Left renal pelvis (tissue), 4 donors: ENCODE measurements at places on chromosomes 2 and 18. TPM values are rescaled to one million over a fixed set of nuclear protein-coding genes. Genes with fewer than 3 reads are reported as not detected.

CENPA gene
- 15.8 TPM for polyA plus RNA-seq

IMPA2 gene
- polyA plus RNA-seq, result 105 TPM

C2orf66 gene
- 0.39 TPM for polyA plus RNA-seq

CCDC74B gene
- polyA plus RNA-seq, result 5.2 TPM

NBAS gene
- 62.0 TPM for polyA plus RNA-seq

ATP6V1C2 gene
- 6.3 TPM for polyA plus RNA-seq

CNOT9 gene
- 62.8 TPM for polyA plus RNA-seq

SP5 gene
- polyA plus RNA-seq, result not detected

PSMD1 gene
- polyA plus RNA-seq, result 101 TPM

HRH4 gene
- 0.06 TPM for polyA plus RNA-seq

RFX8 gene
- polyA plus RNA-seq, result 1.5 TPM

MYO5B gene
- polyA plus RNA-seq, result 30.2 TPM

TSGA10 gene
- 4.6 TPM for polyA plus RNA-seq

CSRNP3 gene
- 9.4 TPM for polyA plus RNA-seq

SERPINB12 gene
- polyA plus RNA-seq, result not detected

RESP18 gene
- polyA plus RNA-seq, result not detected

SP3 gene
- polyA plus RNA-seq, result 142 TPM

GYPC gene
- 57.2 TPM for polyA plus RNA-seq

ALKAL2 gene
- 4.6 TPM for polyA plus RNA-seq

FBXO48 gene
- 1.9 TPM for polyA plus RNA-seq
